Keratinocyte (primary cell): ENCODE measurements at places on chromosomes 2 and 18.

DNA sequence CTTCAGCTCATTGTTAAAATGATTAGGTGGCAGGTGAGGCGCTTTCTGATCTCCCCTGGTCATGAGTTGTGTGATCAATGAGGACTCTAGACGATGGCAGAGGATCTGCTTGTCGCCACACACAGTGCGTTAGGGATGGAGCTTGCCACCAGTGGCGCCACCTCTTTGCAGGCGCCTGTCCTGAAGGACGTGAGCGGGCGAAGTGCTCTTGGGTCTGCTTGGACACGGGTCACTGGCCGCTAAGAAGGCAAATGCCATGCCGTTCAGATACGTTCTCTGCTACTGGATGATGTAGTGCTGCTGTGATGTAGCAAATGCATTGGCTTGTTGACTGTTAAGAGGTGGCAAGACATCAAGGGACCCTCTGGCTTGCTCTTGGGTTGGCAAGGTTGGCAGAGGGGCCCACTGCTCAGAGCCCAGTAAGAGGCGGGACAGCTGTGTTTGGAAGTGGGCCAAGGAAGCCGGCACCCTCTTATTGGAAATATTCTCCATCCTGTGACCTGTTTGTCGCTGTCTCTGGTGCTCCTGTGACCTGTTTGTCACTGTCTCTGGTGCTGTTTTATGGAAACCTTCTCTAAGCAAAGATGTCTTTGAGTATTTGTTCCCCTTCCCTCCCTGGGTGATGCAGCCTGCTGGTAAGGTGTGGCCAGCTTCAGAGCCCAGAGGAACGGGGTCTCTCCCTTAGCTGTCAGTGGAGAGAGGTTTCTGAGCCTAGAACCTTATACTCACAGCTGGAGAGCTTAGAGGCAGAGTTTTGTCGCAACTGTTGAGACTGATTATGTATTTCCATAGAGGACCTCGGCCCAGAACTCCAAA is 14.6 kb downstream of the LDLRAD4 start:
- no peak for DNase-seq

DNA sequence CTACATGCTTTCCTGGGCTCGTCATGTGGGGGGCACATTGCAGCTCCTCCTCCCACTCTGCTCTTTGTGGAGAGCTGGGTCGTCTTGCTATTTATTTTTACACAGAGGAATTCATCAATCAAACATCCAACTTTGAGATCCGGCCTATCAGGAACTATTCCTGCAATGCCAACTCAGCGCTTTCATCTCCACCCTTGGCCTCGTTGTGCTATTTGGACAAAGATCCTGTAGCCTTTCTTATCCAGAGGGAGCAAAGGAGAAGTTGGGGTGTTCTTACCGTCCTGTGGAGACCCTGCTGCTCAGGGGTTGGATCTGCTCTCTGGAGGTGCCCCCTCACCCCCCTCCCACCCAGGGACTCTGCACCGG is 92.1 kb downstream of the ASB1 start:
- no peak for DNase-seq

DNA sequence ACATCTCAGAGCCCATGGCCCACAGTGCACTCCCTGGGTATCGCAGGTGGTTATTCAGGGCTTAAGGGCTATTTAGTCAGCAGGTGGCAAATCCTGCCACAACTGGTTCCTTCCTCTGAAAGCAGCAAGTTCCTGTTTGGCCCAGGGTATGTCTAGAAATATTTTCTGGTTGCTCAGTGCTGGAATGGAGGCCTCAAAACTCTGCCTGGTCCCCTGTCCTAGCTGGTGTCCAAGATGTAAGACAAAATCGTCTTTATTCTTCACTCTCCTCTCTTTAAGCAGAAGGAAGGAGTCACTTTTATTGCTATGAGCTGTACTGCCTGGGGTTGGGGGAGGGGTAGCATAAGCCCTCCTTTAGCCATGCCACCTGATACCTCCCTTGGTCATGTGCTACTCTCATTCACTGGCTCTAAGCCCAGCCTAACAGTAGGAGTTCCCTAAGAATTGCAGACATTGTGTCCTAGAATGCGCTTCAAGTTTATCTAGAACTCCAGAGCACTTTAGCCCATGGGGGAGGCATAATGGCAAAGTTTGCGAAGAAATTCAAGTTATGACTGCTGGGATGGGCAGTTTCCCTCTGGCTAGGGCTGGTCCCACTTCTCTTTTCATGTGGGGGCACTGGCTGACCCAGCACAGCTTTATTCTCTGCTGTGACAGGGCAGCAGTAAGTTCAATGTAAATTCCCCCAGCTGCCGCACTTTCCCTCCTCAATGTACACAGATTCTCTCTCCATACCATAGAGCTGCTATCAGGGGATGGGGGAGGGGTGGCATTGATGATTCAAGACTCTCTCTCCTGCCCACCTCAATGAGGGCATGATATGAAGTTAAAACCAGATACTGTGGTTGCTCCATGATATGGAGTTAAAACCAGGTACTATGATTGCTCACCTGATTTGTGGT is 27.1 kb upstream of the CWC22 start:
- DNase-seq = no peak

GRCh38 chr18:23378302-23378686 is 74.8 kb upstream of the RIOK3 start:
- no peak for DNase-seq

DNA sequence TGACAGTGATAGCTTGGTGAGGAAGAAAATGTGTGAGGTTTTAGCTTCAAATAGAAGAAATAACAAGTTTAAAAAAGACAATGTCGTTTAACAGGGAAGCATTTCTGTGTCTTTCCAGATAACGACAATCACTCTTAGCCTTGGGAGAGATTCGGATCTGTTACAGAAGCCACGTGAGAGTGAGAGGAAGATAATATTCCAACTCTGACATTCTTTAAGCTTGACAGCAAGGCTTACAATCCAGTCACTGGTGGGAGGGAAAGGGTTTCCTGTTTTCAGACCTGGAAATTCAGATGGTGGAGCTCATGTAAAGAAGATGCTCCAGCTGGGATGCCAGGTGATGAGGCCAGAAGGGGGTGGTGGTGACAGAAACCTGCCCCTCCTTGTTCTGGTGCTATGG is 30.8 kb downstream of the FBXO48 start:
- no peak for DNase-seq

GRCh38 chr2:175251425-175252041 is 70.0 kb upstream of the ATP5MC3 start:
- no peak for DNase-seq
